ENCODE measurements at places on chromosomes 16 and 17.

GRCh38 chr16:30027588-30028437, 3.3 kb downstream of the TLCD3B start:
- DNase-seq = no peak

GRCh38 chr17:48484850-48485249, 46.0 kb downstream of the HOXB1 start:
- no peak for DNase-seq

DNA sequence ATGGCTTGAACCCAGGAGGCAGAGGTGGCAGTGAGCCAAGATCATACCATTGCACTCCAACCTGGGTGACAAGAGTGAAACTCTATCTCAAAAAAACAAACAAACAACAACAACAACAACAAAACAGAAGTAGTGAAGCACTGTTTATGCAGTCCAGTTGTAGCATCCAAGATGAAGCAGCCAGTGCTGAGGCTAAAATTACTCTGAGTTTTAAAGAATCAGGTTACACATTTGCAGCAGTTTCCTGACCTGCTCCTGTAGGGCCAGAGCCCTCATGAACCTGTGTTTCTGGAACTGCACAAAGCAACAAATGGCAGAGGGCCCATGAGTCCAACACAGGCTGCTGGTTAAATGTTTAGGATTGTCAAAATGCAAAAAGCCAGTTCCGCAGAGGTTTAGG, 499.5 kb upstream of the PSMD7 start:
- no peak for DNase-seq

DNA sequence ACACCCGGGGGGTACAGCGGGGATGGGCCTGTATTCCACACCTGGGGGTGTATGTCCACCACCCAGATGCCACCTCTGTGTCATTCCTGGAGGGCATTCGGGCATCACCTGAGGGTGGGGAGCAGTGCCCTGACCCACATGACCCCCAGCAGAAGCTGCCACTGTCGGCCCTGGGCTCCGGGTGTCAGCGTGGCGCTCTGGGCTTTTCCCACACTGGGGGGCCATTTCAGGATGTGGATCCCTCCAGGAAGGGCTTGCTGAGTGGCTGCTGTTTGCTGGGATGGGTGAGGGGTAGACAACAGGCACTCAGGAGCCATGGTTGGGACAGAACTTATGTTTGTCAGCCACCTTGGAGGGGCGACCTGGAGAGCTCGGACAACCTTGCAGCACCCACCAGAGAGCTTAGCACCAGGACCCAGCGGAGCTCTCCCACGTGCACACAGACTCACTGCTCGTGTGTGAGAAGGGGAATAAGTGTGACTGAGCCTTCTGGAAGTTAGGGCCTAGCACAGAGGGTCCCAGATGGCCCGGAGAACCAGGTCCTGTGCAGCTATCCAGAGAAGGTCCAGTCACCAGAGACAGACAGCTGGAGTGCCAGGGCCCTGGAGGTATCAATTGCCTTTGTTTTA, 102.7 kb downstream of the METRNL start:
- no peak for DNase-seq

- no peak for DNase-seq
Measured at GRCh38 chr16:25707982-25708583, 16.3 kb downstream of the HS3ST4 start.

- DNase-seq = no peak
Measured at GRCh38 chr17:73327676-73328075, 15.9 kb upstream of the CDC42EP4 start.

GRCh38 chr17:82050761-82051641, 610 bp downstream of the RFNG start:
- DNase-seq = no peak

Measured in CD8-positive, alpha-beta memory T cell (primary cell).